G401 (cell line): ENCODE measurements at places on chromosomes 11 and 22.

GRCh38 chr11:26027887-26028286, 304.0 kb upstream of the ANO3 start:
- DNase-seq = no peak

- DNase-seq = no peak
Measured at GRCh38 chr11:92531065-92531739, 306.6 kb downstream of the FAT3 start.

DNA sequence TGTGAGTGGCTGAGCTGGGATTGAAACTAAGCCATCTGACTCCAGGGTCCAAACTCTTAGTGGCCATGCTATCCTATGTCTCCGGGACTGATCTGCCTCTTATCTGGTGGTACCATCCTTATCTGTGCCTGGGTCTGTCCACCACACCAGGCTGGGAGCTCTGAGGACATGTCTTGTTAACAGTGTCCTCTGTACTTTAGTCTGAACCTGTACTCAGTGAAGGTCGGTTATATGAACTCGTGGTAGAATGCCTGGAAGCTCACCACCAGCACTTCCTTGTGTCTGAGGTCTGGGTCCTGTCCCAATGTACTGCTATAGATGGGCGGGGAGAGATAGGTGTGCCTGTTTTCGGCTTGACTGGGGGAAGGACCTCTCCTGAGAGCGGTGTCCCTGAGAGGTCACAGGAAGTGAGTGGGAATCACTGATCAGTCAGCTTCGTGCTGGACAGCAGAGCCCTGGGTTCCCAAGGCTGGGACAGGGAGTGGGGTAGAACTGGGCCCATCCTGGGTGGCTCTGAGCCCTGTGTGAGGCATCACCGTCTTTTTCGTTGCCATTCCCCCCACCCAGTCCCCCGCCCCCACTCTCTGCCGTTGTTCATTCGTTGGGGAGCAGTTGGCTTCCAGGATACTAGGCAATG, 8.9 kb downstream of the MYO7A start:
- DNase-seq = no peak

DNA sequence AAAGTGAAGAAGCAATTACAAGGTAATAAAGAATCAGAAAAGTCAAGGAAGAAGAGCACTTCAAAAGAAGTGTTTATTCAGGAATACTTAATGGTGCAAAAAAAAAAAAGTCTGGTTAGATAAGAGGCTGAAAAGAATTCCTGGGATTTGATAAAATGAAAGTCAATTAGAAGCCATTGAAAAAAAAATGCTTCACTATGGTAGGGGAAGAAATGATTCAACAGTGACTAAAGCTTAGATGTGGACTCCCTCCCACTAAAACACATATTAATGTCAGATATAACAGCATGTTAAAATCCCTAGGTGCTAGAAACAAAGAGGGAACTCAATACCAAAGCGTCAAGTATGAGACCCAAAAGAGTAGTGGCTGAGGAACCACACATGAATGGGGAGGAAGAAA, 335.3 kb upstream of the PITPNB start:
- no peak for DNase-seq

GRCh38 chr11:1750481-1750839, at the start of gene IFITM10:
Gene IFITM10, minus strand, starts transcription at chr11:1750595. Its CDS starts 153 bp downstream, at chr11:1750442.
- DNase-seq = no peak

DNA sequence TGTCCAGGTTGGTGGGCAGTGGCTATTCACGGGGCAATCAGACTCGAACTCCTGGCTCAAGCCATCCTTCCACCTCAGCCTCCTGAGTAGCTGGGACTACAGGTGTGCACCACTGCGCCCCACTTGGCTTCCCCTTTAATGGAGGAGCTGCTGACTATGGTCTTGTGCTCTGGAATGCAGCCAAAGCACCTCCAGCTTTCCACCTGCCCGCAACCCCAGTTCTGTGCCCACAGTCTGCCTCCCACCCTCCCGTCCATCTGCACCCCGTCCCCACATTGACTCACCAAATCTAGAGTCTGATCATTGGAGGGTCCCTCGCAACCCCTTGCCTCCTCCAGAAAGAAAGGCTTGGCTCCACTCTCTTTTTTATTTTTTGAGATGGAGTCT, 41.0 kb downstream of the KCNJ4 start:
- no peak for DNase-seq

DNA sequence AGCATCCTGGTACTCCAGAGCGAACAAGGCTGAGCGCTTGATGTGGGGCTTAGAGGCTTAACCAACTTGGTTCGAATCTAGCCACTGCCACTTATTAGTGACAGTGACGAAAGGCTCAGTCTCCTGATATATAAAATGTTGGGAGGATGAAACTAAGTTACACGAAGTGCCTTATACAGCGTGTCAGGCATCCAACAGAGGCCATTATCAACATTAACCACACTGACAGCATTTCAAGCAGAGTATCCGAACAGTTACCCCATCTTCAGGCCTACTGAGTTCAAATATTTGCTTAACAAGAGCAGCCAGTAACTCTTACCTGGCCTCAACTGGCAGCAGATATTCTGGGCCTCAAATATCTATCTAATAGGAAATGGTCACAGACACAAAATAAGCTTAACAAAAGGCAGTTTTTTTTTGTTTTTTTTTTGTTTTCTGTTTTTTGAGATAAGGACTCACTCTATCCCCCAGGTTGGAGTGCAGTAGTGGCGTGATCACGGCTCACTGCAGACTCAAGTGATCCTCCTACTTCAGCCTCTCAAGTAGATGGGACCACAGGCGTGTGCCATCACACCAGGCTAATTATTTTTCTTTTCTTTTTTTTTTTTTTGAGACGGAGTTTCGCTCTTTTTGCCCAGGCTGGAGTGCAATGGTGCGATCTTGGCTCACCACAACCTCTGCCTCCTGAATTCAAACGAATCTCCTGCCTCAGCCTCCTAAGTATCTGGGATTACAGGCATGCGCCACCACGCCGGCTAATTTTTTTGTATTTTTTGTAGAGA, 2.9 kb downstream of the SERPIND1 start:
- no peak for DNase-seq

GRCh38 chr11:62015615-62016014, 48.2 kb upstream of the FTH1 start:
- DNase-seq = no peak

- peak; percentile 72 for DNase-seq
Measured at GRCh38 chr11:62444236-62444833, 25.5 kb downstream of the SCGB1A1 start.
